NCI-H460 (cell line): ENCODE measurements at places on chromosomes 2 and 18. TPM values are rescaled to one million over a fixed set of nuclear protein-coding genes. Genes with fewer than 3 reads are reported as not detected.
A peak's percentile ranks its signal among the peaks of the same experiment; 100 is the strongest.

GRCh38 chr2:65722028-65722778, 289.8 kb upstream of the SPRED2 start:
- DNase-seq = no peak

DNA sequence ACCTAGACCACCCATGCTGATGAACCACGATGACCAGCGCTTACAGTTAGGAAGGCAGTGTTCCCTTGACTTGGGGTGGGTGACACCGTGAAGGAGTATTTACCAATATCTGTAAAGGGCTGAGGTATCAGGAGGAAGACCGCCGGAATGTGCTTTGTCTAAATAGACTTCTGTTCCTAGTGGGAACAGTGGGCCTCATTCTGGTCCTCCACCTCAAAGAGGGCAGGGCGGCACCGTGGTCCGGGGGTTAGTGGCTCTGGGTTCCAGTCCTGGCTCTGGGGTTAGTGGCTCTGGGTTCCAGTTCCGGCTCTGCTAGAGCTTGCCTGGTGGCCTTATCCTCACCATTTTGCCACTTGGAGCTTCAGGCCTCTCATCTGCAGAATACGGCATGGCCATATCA, 91.6 kb upstream of the SMAD2 start:
- no peak for DNase-seq

DNA sequence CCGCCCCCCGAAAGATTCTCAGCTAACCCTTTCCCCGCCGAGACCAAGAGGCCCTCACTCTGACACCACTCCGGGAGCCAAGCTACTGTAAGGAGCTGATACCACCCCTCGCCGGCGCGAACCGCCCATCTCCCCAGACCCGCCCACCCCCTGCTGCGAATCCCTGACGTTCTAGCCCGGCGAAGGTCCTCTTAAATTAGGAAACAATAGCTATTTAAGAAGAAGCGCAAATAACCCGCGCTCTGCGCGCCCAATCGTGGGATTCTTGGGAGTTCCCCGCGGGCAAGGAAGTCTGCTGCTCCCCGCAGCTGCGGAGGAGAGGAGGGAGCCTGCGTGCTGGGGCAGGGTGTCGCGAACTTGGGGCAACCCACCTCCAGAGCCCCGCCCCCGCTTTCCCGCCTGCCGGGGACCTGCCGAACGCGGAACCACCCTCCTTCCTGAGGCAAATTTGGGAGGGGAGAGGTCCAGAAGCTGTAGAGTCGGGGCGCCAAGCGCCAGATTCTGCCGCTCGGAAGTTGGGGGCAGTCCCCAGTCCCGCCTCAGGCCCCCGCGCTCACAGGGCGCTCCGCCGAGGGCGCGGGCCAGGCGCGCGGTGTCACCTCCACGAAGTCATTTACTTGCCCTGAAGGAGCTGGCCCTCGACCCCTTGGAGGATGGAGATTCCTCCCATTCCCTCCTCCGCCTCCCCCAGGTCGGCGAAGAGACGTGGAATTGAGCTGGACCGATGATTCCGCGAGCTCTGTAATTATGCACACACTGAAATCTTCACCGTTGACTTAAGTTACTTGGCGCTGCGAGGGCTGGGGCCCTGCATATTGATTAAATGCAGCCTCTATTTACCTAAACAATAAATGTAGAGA, 8.4 kb upstream of the SP9 start:
- no peak for DNase-seq

- DNase-seq = no peak
Observed at GRCh38 chr18:63085611-63086010, 234.0 kb downstream of the BCL2 start.

- DNase-seq = no peak
Observed at GRCh38 chr2:217048730-217049129, 188.9 kb upstream of the TNP1 start.

- DNase-seq = no peak
Observed at GRCh38 chr18:6313415-6313814, 101.3 kb downstream of the L3MBTL4 start.

DNA sequence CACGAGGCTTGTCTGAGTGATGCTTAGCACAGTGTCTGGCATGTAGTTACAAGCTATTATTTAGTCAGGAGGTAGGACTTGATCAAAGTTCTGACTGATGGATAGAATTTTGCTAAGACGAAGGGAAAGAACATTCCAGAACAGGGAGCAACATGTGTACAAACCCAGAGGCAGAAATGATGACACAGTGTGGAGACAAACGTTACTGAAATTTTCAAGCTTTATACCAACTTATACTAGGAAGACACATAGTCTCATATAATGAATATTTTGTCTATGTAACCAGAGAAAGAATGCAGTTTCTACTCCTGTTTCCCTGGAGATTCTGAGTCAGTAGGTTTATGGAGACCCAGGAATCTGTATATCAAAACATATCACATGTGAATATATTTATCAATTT, 123.4 kb downstream of the FAM124B start:
- DNase-seq = no peak

DNA sequence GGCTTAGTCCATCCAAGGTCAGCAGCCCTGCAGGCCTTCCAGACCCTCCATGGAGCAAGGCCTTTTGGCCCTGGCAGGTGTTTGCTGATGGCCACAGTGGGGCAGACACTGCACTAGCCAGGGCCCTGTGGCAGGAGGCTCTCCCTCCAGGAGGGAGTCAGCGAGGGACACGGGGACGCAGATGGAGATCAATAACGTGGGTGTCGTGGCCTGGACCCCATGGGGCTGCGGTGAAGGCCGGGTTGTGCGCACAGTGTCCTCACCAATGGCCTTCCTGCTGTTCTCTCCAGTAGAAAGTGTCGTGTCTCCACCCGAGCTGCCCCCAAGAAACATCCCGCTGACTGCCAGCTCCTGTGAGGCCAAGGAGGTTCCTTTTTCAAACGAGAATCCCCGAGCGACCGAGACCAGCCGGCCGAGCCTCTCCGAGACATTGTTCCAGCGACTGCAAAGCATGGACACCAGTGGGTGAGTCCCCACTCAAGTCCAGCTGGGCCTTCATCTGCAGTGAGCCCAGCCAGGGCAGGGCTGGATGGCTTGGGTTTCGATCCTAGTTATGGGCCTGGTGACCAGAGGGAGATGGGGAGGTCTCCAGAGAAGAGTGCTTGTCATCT, 65.4 kb downstream of the INPP5D start:
- no peak for DNase-seq

- DNase-seq = peak; percentile 11
Observed at GRCh38 chr2:165238295-165238694, 919 bp upstream of the SCN2A start.

- DNase-seq = no peak
Observed at GRCh38 chr18:4854671-4855070, 342.4 kb downstream of the AKAIN1 start.

DNA sequence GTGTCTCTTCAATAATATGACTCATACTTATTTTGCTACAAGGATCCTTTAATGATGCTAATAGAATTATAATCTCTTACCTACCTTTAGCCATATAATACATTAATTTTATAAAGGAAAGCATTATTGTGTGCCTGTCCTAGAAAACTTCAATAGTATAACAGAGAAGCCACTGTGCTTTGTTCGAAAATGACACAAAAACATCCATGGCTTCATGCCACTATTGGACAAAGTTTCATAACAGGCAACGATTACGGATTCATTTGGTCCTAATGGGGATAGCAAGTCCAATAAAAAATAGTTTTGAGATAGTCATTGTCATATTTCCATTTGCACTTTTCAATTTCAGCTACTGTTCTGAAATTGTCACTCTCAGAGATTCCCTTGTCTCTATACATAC, 52.5 kb upstream of the CCDC150 start:
- DNase-seq = no peak

GRCh38 chr2:176508374-176508773, 239.1 kb downstream of the MTX2 start:
- DNase-seq = no peak

DNA sequence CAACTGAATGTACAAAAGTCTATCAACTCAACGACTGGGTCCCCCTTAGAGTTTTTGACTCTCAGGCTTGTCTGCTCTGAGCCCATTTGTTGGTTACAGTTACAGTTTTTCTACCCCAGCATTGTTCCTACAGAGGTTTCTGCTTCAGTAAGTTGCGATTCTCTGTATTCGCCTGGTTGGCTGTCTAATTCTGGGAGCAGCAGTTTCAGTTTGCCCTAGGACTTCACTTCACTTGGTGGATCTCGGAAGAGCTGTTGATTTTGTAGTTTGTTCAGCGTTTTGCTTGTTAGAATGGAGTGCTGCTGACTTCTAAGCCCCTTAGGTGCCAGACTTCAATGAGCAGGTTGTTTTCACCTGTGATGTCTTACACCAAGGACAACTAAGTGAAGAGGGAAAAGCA, 296.5 kb upstream of the EPAS1 start:
- no peak for DNase-seq

GRCh38 chr2:127570282-127571250, 35.1 kb downstream of the MYO7B start:
- DNase-seq = no peak

DNA sequence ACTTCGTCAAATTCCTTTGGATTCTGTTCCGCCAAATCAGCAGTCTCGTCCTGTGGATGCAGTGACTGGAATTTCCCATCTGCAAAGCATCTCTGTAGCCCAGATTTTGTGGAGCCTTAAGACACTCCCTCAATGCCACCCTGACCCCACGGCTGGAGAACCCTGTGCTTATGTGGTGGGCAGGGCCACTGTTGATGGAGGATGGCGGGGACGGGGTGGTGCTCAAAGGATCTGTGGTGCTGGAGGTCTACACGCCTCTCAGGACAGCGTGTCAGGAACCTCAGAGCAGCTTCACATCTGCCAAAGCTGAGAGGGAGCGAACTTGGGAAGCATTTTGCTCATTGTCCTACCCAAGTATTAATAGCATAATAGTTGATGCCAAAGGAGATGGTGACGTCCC, 200.1 kb downstream of the MGAT5 start:
- no peak for DNase-seq

GRCh38 chr18:35564795-35565453, 16.6 kb upstream of the GALNT1 start:
- DNase-seq = no peak

DNA sequence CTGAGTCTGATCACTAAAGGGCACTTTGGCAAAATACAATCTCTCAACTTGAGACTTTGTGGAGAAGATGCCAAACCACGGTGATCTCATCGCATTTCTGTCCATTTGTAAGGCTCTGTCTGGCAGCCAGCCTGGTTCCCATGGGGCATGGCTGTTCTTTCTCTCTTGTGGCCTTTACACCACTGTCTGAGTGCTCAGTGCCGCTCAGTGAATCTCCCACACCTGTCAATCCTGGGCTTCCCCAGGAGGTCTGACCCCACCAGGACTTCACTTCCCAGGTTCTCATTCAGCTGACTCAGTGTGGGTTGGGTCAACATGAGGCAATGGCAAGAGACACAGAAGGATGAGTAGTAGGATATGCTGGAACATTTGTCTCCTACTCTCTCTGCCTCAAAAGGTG, 96.8 kb upstream of the TRIB2 start:
- no peak for DNase-seq

DNA sequence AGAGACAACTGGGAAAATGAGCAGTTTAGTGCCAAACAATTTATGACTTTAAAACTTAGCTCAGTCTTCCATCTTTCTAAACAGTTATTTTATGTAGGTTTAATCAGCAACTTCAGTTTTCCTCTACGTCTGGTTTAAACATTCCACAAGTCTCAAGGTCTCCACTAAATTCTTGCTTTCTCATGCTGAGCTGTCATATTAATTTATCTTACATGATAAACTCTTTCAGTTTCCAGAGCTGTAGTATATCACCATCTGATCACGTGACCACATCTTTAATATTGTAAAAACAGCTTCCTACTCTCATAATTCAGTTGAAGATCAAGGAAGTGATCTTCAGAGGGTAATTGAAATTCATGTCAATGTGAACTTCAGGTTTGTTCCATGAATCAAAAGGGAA, 158.6 kb downstream of the ZNF804A start:
- DNase-seq = no peak

- no peak for DNase-seq
Observed at GRCh38 chr2:234752966-234753365, 198.9 kb upstream of the SH3BP4 start.

The CPLX4 gene
- total RNA-seq = not detected in 2 replicates

The TNFRSF11A gene
- 0.55 and 0.87 TPM in 2 replicates for total RNA-seq

The FOXD4L1 gene
- 0.25 TPM in 1 of 2 replicates, not detected in the other for total RNA-seq

The RAPH1 gene
- total RNA-seq = 33.6 and 33.8 TPM in 2 replicates

The CCDC150 gene
- 7.9 and 14.6 TPM in 2 replicates for total RNA-seq

The FTCDNL1 gene
- total RNA-seq = 1.5 and 2.1 TPM in 2 replicates

The GALNT5 gene
- 2.2 and 3.0 TPM in 2 replicates for total RNA-seq

The ONECUT2 gene
- 0.17 and 0.22 TPM in 2 replicates for total RNA-seq
